ENCODE measurements at places on chromosomes 5 and 9. TPM values are rescaled to one million over a fixed set of nuclear protein-coding genes. Genes with fewer than 3 reads are reported as not detected.

The ICE1 gene
- total RNA-seq, result 33.0 TPM

The PCDHGA4 gene
- 0.25 TPM for total RNA-seq

The PSMD5 gene
- 57.4 TPM for total RNA-seq

The TNFSF8 gene
- total RNA-seq, result 56.4 TPM

Data from activated naive CD8-positive, alpha-beta T cell treated with anti-CD3 and anti-CD28 coated beads, Interleukin-2, amount 10 ng/mL, durations not matched to agents 7 days and 5 days (primary cell).